Aorta (tissue), 5 donors: ENCODE measurements at places on chromosomes 12 and 14. TPM values are rescaled to one million over a fixed set of nuclear protein-coding genes. Genes with fewer than 3 reads are reported as not detected.

DNA sequence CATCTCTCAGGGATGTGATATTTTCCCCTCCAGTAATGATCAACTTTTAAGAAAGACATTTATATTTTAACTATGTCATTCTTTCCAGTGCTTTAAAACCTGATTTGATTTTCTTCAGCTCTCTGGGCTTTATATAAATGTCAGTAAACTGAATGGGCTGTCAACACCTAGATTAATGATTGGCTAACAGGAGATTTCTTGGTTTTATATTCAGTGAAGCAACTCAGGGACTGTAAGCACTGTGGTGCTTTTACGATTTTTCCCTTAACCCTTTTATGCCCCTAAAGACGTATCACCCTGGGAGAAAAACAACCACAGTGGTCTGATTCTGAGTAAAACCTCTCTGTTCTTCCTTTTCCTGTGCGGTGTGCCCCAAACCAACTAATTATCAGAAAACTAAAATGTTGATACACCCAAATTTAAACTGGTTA is 38.0 kb downstream of the PTGER2 start:
- no peaks in the 10 kb centered on the region for H3K36me3 ChIP-seq
- H3K4me1 ChIP-seq: no peaks in the 10 kb centered on the region
- no peak overlapping the region for H3K27ac ChIP-seq
- H3K4me3 ChIP-seq: no peak overlapping the region

GRCh38 chr12:13156277-13156676 is 40.2 kb upstream of the EMP1 start:
- no peaks in the 10 kb centered on the region for H3K36me3 ChIP-seq
- no peaks in the 10 kb centered on the region for H3K27me3 ChIP-seq
- no peak overlapping the region for H3K4me3 ChIP-seq
- DNase-seq: no peak

DNA sequence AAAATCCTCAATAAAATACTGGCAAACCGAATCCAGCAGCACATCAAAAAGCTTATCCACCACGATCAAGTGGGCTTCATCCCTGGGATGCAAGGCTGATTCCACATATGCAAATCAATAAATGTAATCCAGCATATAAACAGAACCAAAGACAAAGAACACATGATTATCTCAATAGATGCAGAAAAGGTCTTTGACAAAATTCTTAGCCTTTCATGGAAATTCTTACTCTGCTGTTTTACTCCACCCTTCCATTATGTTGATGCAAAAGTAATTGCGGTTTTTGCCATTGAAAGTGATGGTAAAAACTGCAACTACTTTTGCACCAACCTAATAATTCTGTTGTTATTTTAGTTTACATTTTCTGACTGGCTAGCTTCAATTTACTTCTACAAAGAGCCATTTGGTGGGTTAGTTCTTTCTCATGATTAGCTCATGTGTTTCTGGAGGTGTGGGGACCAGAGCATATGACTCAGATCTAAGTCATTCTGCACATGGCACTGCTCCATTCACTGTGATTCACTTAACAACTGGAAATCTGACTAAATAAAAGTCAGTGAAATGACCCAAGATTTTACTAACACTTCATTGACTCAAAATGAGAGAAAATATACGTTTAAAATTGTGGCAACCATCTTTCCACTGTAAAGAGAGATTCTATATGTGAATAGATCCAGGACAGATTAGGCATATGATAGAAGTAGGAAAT is 99.9 kb downstream of the TMTC3 start:
- H3K36me3 ChIP-seq: no peaks in the 10 kb centered on the region
- no peaks in the 10 kb centered on the region for H3K27me3 ChIP-seq
- H3K27ac ChIP-seq: no peak overlapping the region
- DNase-seq: no peak
- no peaks in the 10 kb centered on the region for H3K4me1 ChIP-seq

DNA sequence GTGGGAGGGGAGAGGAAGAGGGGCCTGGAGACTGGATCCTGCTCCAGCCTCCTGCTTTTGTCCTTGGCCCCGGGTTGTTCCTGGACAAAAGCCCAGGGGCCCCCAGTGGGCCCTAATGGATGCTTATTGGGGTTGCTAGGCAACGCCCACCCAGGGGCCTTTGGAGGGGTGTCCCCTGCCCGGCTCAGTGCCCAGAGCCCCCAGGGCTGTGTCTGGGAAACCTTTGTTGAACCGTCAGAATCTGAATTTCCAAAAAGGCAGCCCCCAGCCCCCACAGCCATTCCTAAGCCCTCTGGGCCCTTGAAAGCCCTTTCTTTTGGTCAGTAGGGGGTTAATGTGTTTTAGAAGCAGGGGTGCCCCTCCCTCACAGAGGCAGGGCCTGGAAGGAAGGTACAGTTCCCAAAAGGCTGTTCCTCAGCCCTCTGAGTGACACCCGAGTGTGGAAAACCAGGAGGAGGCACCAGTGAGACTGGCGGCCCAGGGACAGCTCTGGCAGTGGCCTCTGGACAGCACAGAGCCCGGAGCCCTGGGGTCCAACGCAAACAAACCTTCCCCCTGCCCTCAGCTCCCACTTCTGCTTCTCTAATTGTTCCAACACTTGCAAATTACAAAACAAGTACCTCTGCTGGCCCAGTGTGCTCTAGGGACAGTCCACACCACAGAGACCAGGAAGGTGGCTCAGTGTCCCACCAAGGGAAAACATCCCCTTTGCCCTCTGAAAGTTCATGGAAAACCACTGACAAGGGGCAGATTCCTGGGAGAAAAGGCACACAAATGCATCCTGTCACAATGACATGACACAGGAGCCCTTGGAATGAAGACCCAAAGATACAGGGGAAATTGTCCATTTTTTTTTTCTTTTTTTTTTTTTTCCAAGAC is 19.4 kb downstream of the HHIPL1 start:
- DNase-seq: no peak
- H3K27ac ChIP-seq: no peak overlapping the region
- H3K4me1 ChIP-seq: no peaks in the 10 kb centered on the region
- H3K27me3 ChIP-seq: no peaks in the 10 kb centered on the region

GRCh38 chr12:117412465-117413188 is 51.2 kb upstream of the NOS1 start:
- no peak overlapping the region for H3K4me3 ChIP-seq
- H3K36me3 ChIP-seq: no peaks in the 10 kb centered on the region
- no peak overlapping the region for H3K27ac ChIP-seq
- DNase-seq: no peak

DNA sequence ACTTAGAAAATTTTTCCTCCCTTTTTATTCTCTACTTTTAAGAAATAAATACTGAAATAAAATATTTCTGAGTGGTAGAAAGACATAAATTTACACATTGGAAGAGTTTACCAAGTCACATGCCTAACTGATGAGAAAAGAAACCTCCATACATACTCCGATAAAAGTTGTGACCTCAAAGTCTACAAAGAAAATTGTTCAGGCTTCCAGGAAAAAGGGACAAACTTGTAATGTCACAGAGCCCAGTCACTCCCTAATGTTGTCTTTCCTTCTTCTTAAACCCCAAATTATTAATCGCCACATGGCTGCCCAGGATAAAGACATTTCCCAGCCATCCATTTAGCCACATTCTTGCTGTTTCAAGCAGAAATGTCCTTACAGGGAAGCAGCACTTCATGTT is 455.3 kb downstream of the MDGA2 start:
- DNase-seq: no peak
- H3K27me3 ChIP-seq: no peaks in the 10 kb centered on the region
- no peak overlapping the region for H3K27ac ChIP-seq
- no peaks in the 10 kb centered on the region for H3K36me3 ChIP-seq

- H3K4me1 ChIP-seq: no peaks in the 10 kb centered on the region
- no peaks in the 10 kb centered on the region for H3K36me3 ChIP-seq
- H3K27ac ChIP-seq: no peak overlapping the region
- H3K27me3 ChIP-seq: no peaks in the 10 kb centered on the region
- no peak overlapping the region for H3K4me3 ChIP-seq
Observed at GRCh38 chr12:53820514-53821306, 68.9 kb upstream of the CISTR start.

DNA sequence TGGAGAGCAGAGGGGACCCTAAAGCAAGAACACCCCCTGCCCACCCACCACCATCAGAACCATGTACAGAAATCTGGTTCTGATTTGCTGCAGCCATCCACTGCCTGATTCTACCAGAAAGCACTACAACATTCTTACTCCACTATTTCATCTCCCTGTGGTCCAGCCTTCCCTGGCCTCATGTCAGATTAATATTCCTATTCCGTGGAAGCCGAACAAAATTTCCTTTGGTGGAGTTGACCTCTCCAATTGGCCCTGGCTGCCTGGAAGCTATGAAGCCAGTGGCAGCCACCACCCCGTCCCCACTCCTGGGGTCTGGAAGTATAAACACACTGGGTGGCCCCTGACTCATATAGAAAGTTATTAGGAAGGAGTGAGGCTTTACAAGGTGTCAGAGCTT is 60.2 kb downstream of the ANO2 start:
- no peaks in the 10 kb centered on the region for H3K4me1 ChIP-seq
- H3K27ac ChIP-seq: no peak overlapping the region
- DNase-seq: no peak
- no peak overlapping the region for H3K4me3 ChIP-seq
- no peaks in the 10 kb centered on the region for H3K36me3 ChIP-seq

MSRB3 gene
- 198 TPM for total RNA-seq

TMED8 gene
- 9.4 TPM for total RNA-seq

C12orf56 gene
- total RNA-seq: not detected

TEX52 gene
- not detected for total RNA-seq

FAM181A gene
- total RNA-seq: not detected

NKX2-1 gene
- total RNA-seq: not detected

CLEC4C gene
- not detected for total RNA-seq

TMPRSS12 gene
- not detected for total RNA-seq
